ENCODE measurements at places on chromosomes 7 and 10. TPM values are rescaled to one million over a fixed set of nuclear protein-coding genes. Genes with fewer than 3 reads are reported as not detected.

Gene SLC13A1
- not detected for total RNA-seq

Gene TRIL
- 1.4 TPM for total RNA-seq

Gene GLRX3
- 80.1 TPM for total RNA-seq

Gene PROSER2
- total RNA-seq: not detected
